ENCODE measurements at places on chromosomes 2 and 18. TPM values are rescaled to one million over a fixed set of nuclear protein-coding genes. Genes with fewer than 3 reads are reported as not detected.

Gene ANKRD30BL
- total RNA-seq: under 0.01 TPM

Gene AMER3
- total RNA-seq: not detected

Gene VWC2L
- not detected for total RNA-seq

Gene SCYGR1
- total RNA-seq: not detected

Gene TSHZ1
- total RNA-seq: 3.6 TPM

Gene MROH2A
- not detected for total RNA-seq

Gene DNAH7
- under 0.01 TPM for total RNA-seq

Gene FKBP7
- 0.43 TPM for total RNA-seq

Gene SERPINB10
- total RNA-seq: 4.8 TPM

Gene BMP10
- total RNA-seq: not detected

Gene CD8B2
- not detected for total RNA-seq

Gene BCL2
- 2.6 TPM for total RNA-seq

Gene ANKRD44
- 0.64 TPM for total RNA-seq

Gene KLHL30
- total RNA-seq: 0.85 TPM

Gene CRYGD
- not detected for total RNA-seq

Gene TMEM178A
- 0.43 TPM for total RNA-seq

Gene MRPL53
- 32.5 TPM for total RNA-seq

Gene CNGA3
- not detected for total RNA-seq

Gene GKN1
- total RNA-seq: not detected

Gene REG1A
- not detected for total RNA-seq

Gene KCNG2
- total RNA-seq: not detected

Gene GPR35
- total RNA-seq: 0.85 TPM

Gene TLK1
- total RNA-seq: 20.9 TPM

Gene CDKL4
- 0.96 TPM for total RNA-seq

Gene TCF23
- not detected for total RNA-seq

Gene RBBP8
- 58.3 TPM for total RNA-seq

Gene DSEL
- 1.3 TPM for total RNA-seq

Gene GATA6
- 5.1 TPM for total RNA-seq

Data from tracheal epithelial cell (primary cell).